Activated CD4-positive, alpha-beta T cell treated with anti-CD3 and anti-CD28 coated beads, Interleukin-2, amount 50 U/mL, for 16 hours (primary cell): ENCODE measurements at places on chromosomes 3 and 15.

GRCh38 chr3:154517404-154517803 lies 87.4 kb upstream of the GPR149 start:
- DNase-seq: no peak

DNA sequence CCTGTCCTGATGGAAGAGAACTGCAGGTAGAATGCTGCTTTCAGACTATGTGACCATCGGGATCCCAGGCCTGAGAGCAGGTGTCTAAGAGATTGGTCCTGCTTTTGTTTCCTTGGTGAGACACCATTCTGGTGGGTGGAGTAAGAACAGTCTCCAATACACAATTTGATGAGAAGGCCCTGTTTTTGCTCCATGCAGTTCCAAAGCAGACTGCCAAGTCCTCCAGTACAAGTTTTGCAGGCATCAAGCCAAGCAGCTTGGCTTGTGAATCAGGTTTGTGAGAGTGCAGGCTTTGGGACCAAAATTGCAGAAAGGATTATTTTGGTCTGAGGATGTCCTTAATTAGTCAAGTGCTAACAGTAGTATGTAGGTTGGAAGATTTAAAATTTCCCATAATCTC lies 381.6 kb downstream of the FOXP1 start:
- no peak for DNase-seq

DNA sequence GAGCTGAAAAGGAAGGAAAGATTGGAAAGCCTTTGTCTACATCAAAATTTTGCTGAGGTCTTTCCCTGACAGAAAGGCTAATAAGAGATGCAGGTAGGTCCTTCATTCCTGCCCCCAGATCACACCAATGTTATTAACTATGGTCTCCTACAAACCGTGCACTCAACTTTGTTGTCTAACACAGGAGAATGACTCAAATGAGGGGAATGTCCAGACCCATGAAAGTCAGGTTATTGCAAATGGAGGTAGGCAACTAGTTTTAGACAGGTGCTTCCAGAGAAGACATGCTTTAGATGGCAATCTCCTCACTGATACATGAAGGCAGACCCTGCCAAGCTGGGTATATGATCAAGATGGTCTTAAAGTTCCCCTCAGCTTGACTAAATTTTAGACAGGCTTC lies 51.0 kb downstream of the NFKBIZ start:
- no peak for DNase-seq

- no peak for DNase-seq
These were observed 558.5 kb upstream of the CFAP20DC start for GRCh38 chr3:59608356-59608755.
